ENCODE measurements at places on chromosomes 4 and X.

- DNase-seq = peak; percentile 66
These were observed 940 bp upstream of the UTP3 start for GRCh38 chr4:70687392-70687791.

DNA sequence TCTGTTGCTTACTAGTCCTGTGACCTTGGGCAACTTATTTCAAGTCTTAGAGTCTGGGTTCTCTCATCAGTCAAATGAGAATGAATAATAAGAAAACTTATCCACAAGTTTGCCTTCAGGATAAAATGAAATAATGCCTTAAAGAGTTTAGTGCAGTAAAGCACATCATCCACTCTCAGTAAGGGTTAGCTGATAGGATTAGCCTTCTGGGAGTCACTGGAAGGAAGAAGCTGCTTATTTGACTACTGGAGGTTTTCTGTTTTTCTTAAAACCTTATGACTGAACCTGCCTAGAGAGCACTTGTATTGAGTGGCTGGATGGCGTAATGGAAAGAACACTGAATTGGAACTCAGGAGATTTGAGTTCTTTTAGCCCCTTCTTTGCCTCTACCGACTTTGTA, 1.8 kb downstream of the RNF128 start:
- no peak for DNase-seq

DNA sequence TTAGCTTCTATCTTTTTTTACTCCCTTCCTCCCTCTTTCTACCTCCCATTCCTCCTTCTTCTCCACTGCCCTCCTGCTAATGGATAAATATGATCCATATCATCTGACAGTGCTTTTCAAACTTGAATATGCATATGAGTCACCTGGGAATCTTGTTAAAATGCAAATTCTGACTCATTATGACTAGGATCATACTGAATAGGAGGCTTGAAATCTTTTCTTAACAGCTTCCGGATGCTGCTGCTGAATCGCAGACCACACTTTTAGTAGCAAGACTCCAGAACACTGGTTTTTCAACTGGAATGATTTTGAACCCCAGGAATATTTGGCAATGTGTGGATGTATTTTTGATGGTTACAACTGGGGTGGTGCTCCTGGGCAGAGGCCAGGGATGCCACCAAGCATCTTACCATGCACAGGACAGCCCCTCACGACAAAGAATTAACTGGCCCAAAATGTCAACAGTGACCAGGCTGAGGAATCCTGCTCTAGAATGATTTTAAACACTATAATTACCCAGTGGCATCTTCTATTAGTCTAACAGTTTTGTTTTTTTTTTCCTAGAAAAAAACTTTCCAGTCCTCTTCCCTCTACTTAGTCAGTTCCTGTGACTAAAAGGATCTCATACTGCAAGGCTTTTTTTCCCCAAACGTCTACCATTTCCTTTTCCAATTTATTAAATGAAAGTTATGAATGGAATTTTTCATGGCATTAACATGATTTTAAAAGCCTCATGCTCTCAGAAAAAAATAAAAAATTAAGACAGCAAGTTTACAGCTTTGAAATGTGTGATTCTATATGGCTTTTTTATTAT, 10.6 kb upstream of the PYURF start:
- no peak for DNase-seq

DNA sequence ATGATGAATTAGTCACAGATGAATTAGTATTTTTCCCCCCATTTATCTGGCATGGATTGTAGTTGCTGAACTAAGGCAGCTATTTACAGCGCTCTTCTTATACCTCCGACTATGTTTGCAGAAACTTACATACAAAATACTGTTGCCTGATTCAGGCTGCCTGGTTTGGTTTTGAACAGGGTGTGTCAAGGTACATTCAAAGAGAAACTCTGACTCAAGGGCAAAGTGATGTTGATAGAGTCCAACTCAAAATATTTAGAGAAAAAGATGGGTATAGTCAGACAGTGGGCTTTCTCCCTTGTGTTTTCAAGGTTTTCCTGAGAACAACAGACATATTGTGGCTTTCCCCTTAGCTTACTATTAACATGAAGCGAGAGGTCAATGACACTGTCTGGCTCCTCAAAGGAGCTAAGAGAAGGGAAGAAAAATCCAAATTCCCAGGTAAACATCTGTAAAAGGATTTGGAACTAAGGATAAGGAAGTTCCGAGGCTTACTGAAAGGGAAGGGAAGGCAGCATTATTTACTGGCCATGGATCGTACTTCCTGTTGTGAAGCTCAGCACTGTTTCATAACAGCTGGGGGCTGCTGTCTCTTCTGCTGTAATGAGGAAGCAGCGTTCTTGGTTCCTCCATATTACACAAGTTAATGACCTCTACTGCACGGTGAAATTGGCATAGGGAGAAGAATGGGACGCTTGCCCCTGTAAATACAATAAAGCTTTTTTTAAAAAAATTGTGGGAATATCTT, 30.9 kb downstream of the FAM9C start:
- peak; percentile 69 for DNase-seq

GRCh38 chrX:108000751-108001150, 18.6 kb upstream of the TEX13B start:
- no peak for DNase-seq

DNA sequence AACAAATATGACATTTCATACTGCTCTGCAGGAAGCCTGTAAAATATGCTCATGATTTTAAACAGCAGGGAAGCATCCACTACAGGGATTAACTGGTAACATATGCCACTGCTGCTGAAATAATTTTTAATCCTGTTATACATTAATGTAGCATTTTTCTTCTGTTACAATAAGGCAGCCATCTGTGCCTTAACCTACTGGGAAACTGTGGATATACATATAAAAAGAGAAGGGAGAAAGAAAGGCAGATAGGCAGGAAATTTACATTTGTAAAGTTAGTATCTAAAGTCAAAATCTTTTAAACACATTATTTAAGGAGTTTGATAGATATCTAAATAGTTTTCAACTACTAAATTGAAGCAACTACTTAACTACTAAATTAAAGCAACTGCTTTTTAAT, 514.6 kb upstream of the KLHL4 start:
- no peak for DNase-seq

- no peak for DNase-seq
These were observed 19.1 kb downstream of the PRDM5 start for GRCh38 chr4:120903419-120903818.

GRCh38 chr4:158636619-158637018, 35.1 kb downstream of the C4orf46 start:
- DNase-seq = no peak

- no peak for DNase-seq
These were observed 52.4 kb downstream of the USP46 start for GRCh38 chr4:52606726-52607125.

DNA sequence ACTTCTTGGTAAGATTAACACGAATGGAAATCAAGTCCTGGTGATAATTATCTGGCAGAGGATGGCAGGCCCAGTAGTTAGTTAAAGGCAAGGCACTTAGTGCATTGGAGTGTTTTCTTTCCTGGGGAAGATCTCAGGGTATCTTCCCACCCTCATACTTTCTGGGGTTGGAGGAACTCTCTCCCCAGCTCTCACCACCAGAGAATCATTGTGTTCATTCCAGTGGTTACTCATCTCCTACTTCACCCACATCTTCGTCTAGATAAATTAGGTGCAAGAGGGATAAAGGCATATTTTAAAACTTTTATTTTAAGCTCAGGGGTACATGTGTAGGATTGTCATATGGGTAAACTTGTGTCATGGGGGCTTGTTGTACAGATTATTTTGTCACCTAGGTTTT, 67.5 kb upstream of the SH3RF1 start:
- no peak for DNase-seq

DNA sequence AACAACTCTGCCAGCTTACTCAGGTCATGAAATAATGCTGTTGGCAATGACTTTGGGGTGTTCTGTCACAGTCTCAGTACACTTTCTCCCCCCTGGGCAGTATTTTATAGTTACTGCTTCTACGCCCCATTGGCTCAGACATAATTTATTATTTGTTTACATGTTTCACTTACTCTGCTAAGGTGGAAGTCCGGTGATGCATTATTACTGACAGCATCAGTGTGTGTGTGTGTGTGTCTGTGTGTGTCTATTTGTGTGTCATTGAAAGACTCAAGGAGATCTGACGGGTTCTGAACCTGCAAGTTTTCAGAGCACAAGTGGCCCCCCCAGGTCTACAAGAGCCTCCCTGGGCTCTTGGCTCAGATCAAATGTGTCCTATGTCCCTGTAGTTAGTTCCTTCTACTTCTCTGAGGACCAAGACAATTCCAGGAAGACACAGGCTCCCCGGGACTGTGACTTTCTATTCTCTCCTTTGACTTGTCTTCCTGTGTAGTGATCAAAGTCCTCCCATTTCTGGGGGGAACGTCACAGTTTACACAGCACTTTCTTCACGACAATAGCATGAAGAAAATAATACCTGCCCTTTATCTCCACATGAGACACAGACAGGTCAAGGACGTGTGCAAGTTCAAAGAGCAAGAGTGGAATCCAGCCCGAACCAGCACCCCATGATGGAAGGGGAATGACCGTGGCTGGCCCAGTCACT, 283.7 kb upstream of the GATB start:
- DNase-seq = no peak

DNA sequence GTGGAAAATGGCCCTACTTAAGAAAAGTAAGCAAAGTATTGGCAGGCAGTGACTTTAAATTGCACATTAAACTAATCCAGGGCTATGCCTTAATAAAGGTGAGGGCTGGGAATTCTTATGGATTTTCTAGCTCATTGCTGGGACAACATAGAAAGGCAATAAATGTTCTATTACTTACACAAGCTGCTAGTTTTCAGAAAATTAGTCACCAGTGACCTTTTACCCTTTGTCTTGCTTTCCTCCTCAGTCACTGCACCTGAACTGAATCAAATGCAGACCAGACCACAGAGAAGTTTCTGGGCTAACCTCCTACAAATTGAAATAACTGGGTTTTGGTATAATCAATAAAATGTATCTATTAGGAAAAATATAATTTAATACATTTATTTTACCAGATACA, 694.4 kb upstream of the FAM241A start:
- no peak for DNase-seq

GRCh38 chr4:55381502-55381901, 14.3 kb upstream of the TMEM165 start:
- DNase-seq = no peak

- DNase-seq = no peak
These were observed 16.1 kb upstream of the TBC1D14 start for GRCh38 chr4:6893449-6894085.

DNA sequence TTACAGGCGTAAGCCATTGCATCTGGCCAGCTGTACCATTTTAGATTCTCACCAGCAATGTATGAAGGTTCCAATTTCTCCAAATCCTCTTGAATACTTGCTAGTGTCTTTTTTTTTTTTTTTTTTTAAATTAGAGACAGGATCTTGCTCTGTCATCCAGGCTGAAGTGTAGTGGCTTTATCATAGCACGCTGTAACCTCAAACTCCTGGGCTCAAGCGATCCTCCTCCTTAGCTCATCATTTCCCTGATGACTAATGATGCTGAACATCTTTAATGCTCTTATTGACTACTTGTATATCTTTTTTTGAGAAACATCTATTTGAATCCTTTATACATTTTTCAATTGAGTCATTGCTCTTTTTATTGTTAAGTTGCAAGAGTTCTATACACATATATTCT, 40.3 kb downstream of the HDAC8 start:
- DNase-seq = no peak

GRCh38 chr4:101967697-101968346, 177.3 kb downstream of the BANK1 start:
- DNase-seq = no peak

GRCh38 chrX:1925053-1925481, 310.2 kb downstream of the ASMT start:
- DNase-seq = no peak

DNA sequence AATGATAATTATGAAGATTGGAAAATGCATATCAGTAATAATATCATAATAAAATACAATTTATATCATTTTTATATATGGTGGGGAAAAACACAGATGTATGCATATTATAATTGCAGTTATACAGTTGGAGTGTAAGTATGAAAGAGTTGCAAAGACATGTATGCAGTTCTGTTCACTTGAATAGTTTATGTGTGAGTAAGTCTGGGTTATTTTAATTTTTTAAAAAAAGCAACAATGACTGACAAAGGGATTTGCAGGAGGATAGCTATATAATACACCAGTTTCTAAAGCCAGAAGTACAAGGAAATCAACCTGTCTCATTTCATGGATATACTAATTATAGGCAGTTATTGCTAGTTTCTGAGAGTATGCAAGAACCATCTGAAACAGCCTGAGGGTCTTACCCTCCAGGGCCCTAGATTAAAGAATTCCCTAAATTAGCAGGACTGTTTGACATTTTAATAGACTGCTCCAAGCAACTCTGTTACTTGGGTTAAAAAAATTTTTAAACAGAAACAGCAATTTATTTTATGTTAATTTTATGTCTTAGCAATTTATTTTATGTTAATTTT, 40.2 kb downstream of the FAM114A1 start:
- no peak for DNase-seq

DNA sequence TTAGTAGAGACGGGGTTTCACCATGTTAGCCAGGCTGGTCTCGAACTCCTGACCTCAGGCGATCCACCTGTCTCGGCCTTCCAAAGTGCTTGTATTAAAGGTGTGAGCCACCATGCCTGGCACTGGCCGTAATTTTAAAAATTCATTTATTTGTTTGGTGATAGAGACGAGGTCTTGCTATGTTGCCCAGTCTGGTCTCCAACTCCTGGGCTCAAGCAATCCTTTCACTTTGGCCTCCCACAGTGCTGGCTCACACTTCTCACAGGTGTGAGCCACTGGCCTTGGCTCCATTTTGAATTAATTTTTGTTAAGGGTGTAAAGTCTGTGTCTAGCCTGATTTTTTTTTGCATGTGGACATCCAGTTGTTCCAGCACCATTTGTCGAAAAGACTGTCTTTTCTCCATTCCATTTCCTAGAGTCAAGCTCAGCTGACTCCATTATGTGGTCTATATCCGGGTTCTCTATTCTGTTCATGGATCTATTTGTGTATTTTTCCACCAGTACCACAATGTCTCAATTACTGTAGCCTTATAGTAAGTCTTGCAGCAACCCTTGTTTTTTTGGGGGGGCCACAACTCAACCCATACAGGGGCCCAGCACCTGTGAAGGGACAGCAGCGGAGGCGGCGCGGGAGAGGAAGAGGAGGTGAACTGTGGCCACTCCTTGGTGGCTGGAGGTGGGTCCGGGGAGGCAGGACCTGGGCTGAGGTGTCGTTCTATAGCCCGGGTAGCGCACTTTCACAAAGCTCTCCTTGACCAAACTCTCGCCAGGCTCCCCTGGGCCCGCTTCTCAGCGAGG, 1.5 kb upstream of the NSD2 start:
- no peak for DNase-seq
